Left forelimb (tissue), 1 donor: ENCODE measurements at places on chromosomes 7 and 10.

GRCh38 chr7:7681191-7681935 lies 37.0 kb downstream of the RPA3 start:
- no peak for DNase-seq

- DNase-seq, result no peak
Observed at GRCh38 chr10:44848211-44848610, 62.9 kb upstream of the TMEM72 start.

GRCh38 chr10:27504808-27505460 lies 830 bp downstream of the RAB18 start:
- DNase-seq, result no peak

- DNase-seq, result no peak
Observed at GRCh38 chr10:98098247-98098646, 36.2 kb upstream of the R3HCC1L start.

- DNase-seq, result peak; percentile 38
Observed at GRCh38 chr7:44280636-44280992, 44.8 kb downstream of the CAMK2B start.

- no peak for DNase-seq
Observed at GRCh38 chr7:29457141-29457561, 106.5 kb upstream of the PRR15 start.
